ENCODE measurements at places on chromosomes 6 and 20.

DNA sequence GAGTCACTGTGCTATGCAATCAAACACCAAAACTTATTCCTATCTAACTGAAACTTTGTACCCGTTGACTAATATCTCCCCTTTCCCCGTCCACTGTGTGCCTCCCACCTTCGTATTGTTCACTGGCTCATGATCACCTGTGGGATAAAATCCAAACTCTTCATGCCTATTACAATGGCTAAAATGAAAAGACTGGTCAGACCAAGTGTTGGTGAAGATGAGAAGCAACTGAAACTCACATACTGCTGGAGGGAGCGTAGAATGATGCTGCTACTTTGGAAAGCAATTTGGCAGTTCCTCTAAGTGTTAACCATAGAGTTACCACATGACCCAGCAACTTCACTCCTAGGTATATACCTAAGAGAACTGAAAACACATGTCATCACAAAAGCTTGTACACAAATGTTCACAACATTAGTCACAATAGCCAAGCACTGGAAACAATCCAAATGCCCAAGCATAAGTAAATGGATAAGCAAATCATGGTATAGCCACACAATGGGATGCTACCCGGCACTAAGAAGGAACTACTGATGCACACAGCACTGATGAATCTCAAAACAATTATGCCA is 13.1 kb downstream of the RPS10 start:
- no peak for DNase-seq

- no peak for DNase-seq
Measured at GRCh38 chr20:20375862-20376261, 8.0 kb downstream of the INSM1 start.

GRCh38 chr6:14371530-14371929 is 254.0 kb downstream of the CD83 start:
- DNase-seq, result no peak

DNA sequence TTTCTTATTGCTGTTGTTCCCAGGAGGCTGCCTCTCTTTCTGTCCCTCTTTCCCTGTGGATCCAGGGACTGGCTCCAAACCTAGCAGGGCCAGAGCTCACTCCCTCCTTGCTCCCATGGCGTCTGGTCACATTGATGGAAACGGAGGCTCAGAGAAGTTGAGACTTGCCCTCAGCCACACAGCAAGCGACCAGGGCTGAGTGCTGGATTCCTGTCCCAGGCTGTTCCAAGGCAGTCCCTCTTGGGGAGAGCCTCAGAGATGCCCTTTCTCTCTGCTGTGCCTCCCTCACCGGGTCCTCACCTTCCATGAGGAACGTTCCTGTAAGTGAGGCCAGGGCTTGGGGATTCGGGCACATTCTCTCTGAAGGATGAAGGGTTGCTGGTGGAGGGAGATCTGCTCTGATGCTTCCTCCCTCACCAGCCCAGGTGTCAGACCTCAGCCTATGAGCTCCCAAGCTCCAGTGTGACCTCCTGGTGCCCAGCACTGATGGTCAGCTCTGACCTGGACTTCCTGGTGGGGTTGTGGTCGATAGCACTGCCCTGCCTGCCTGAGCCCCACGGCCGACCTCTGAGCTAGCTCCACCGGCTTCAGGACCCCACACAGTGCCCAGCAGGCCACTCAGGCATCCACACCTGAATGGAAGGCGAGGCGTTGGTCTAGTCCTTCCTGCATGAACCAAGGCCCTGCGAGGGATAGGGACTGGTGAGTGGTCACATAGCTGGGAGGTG is 26.8 kb downstream of the SUN5 start:
- no peak for DNase-seq

DNA sequence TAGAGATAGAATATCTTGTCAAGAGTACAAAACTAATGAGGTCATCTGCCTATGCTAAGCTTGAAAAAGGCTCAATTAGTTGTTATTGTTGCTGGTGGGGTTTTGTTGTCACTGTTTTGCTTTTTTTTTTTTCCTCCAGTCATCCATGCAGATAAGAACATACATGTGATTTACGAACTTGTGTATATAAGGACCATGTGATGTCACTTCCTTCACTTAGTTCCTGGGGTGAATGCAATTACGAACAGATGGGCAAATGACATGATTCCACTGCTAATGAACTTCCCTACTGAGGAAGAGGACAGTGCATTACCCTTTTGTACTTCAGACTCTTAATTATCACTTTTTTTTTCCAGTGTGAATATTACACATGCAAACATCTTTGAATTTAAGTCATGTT is 1175.3 kb upstream of the GJE1 start:
- DNase-seq, result no peak

- no peak for DNase-seq
Measured at GRCh38 chr6:143055213-143055612, 5.5 kb upstream of the AIG1 start.

DNA sequence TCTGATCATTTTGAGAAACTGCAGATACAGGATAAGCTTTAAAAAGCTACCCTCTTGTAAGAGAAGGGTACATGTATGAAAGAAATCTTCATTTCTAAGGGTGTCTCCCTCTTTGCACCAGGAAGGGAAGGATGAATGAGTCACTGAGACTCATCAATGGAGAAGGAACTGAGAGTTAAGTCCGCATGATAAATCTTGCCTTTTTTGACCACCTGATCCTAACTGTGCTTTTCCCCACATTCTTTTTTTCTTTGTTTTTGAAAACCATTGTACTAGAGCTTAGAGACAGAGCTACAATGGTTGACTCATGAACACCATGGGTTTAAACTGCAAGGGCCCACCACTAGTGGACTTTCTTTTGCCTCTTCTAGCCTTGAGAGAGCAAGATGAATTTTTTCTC is 353.0 kb upstream of the RGS17 start:
- no peak for DNase-seq

DNA sequence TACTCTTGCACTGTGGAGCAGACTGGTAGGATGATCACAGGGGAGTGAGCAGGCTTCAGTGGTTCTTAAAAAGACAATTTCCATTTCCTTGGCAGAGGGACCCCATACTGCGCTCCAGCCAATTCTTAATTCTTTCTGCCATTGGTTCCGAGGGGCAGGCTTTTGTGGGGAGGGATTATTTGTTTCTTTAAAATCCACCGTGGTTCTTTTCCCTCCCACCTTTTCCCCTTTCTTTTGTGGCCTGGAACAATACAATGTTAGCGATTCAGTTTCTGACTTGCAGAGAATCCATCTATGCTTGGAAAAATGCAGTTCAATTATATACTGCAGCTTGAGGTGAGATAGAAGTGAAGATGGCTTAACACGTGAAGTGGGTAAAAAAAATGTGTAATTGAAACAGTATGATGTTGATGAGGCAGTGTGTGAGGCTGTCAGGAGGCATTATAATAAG is 379.0 kb upstream of the FLRT3 start:
- no peak for DNase-seq

GRCh38 chr6:15375638-15376290 is 129.9 kb downstream of the JARID2 start:
- DNase-seq, result no peak

DNA sequence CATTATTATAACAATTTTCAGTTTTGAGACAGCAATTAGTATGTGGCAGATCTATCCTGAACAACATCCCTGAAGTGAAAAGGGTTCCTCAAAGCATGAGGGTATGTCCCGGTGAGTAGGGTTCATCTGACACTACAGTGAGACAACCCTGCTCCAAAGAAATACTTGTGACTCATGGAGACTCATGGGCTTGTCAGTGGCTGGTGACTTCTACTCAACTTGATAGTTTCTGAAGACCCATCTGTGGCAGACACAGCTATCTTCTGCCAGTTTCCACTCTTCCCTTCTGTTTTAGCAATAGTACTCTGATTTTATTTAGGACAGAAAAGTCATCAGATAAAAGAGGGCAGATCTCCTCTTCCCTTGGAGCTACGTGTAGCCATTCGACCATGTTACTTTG is 41.4 kb downstream of the MAP3K7 start:
- DNase-seq, result no peak

DNA sequence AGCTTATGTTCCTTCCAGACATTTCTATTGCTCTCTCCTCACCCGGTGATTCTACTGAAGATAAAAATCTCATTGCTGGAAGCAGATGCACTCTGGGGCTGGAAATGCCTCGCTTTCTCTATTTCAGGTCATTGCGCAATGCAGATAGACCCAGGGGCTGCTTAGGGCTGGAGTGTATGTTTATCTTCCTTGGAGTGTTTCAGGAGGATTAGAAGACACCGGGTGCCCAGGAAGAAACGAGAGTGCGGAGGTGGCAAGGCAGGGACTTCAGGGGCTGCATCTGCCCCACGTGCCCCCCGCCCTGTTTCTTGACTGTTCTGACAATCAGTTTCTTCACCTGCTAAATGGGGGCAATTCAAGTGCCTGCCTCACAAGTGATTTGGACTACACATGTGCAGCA is 45.6 kb upstream of the IYD start:
- no peak for DNase-seq

DNA sequence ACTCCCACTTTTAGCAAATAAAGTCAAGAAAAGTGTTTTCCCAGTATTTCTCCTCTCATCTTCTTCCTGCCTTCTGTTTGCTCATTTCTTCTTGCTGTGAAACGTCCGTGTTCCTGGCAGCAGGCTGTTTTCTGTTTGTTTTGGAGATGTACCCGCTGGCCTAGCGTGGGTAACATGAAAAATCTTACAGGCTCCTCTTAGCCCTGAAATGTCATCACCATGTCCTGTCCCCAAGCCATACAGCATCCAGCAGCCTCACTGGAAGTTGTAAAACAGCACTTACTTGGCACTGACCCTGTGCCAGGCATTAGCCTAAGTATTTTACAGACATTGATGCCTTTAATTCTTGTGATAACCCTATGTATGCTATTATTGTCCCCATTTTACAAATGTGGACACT is 371.1 kb downstream of the FOXA2 start:
- no peak for DNase-seq

DNA sequence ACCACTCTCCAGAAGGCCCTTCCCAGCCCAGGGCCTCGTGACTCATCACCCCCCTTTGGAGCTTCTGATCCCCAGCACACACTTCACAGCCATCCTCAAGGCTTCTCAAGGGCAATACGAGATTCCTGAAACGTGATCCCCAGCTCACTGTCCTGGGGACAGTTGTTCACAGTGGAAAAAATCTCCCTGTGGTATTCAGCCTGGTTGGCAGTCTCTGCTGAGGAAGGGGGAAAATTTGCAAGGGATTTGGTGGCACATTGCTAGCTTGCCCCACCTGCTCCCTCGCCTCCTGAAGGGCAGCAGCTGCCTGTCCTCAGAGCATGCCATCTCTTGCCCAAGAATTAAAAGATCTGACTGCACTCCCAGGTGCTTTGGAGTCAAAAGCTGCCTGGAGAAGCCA is 20.7 kb upstream of the PKHD1 start:
- no peak for DNase-seq

DNA sequence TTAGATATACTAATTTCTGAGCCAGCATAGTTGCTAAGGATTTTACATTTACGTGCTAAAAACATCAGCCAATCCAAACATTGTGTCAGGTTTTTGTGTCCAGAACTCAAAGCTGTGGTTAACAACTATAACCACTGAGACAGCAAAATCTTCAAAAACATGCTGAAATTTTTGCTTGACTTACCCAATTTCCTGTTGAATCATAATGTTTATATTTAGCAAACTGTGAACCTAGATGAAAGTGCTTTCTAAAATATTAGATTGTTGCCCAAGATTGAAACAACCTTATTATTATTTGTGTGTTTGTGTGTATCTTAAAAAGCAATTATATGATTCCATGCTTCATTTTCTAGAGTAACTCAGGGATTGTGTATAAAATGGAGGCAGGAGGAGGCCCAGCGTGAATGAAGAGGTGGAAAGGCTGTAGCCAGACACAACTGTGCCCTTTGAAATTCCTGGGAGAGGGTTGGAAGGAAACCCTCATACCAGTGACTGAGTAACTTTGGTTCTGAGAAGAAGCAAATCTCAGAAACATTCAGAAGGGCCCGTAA is 48.0 kb downstream of the ARMC2 start:
- DNase-seq, result no peak

- no peak for DNase-seq
Measured at GRCh38 chr6:111812060-111813038, 60.9 kb downstream of the FYN start.

DNA sequence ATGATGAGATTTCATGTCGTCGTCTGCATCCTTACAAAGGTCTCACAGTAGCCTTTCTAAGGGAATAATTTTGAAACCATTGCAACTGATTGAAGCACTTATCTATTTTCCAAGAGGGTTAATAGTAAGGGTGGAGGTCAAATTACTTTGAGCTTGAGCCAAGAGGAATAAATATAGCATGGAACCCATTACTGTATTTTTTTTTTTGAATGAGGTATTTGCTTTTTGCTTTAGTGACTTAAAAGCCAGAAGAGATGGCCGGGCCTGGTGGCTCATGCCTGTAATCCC is 78.3 kb downstream of the SCAND1 start:
- DNase-seq, result no peak

DNA sequence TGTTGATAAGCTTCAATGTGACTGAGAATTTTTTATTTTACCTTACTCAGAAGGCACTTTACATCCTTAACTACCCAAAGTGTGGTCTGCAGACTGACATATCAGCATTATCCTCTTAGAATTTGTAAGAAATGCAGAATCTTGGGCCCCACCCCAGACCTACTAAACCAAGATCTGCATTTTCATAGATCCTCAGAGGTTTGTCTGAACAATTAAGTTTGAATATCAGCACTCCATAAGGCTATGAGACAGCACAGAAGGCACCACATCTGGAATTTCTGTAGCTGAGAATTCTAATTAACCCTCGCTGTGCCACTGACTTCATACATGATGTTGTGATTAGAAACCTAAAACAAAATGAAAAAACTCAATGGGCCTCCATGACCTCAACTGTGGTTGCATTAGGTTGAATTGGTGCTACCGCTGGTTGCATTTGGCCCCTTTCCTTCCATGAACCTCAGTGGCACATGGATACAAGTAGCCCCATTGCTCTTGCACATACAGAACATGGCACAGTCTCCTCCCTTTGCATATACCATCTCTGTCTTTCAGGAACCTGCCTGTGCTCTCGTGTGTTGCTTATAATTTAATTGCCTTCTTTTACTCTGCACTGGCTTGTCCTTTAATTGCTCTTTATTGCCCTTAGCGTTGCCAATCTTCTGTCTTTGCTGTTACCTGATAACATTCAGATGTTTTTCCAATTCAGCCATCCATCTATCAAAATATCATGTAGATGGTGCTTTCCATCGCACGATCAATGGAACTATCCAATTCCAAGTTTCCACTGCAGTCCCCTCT is 13.4 kb downstream of the ENPP1 start:
- no peak for DNase-seq

- DNase-seq, result no peak
Measured at GRCh38 chr20:17759449-17759848, 59.7 kb downstream of the BANF2 start.

DNA sequence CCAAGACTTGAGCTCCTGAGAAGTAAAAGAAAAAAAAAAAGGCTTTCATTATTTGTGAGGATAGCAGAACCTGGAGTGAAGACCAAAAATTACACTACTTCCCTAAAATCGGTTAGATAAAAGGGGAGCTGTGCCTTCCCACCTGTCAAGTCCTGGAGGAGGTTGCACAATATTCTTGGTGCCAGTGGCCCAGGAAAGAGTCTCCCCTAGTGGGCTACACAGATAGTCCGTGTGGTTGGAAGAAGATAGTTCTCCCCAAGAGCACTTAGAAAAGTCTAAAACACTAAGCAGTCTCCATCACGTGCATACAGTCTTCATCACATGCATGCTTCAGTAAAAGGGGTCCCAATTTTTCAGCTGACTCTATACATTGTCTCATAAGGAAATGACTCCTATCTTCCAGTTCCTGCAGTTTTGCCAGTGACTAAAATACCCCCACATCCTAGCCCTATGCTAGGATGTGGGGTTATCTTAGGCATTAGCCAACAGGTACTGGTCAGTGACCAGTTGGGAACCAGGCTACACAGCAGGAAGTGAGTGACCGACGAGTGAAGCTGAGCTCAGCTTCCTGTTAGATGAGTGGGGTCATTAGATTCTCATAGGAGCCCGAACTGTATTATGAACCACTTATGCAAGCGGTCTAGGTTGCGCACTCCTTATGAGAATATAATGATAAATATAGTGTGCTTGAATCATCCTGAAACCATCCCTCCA is 199.5 kb upstream of the FAM83B start:
- no peak for DNase-seq

Measured in GM19239 (cell line).